ENCODE measurements at places on chromosomes 6 and 20.
A peak's percentile ranks its signal among the peaks of the same experiment; 100 is the strongest.

DNA sequence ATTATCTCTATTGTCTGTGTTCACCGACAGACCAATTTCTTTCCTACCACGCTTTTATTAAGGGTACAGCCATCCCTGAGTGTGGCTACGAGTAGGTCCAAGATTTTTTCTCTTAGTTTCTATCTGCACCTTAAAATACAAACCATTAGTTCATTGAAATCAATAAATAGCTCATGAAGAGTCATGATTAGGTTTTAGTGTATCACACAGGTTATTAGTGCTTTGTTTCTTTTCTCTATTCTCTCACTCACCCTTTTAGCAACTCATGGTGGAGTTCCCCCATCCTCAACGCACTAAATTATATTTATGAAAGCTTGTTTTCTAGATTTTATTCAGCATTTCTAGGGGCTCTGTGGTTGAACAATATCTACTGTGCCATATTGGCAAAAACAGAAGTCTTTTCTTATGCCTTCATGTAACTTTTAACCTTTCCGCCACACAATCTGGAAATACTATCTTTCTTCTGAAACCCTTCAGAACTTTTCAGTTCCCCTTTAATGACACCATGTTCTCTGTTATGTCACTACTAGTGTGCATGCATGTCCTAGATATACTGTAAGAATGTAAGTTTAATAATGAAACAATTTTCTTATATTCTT lies 128.2 kb upstream of the LAMA2 start:
- DNase-seq: no peak

DNA sequence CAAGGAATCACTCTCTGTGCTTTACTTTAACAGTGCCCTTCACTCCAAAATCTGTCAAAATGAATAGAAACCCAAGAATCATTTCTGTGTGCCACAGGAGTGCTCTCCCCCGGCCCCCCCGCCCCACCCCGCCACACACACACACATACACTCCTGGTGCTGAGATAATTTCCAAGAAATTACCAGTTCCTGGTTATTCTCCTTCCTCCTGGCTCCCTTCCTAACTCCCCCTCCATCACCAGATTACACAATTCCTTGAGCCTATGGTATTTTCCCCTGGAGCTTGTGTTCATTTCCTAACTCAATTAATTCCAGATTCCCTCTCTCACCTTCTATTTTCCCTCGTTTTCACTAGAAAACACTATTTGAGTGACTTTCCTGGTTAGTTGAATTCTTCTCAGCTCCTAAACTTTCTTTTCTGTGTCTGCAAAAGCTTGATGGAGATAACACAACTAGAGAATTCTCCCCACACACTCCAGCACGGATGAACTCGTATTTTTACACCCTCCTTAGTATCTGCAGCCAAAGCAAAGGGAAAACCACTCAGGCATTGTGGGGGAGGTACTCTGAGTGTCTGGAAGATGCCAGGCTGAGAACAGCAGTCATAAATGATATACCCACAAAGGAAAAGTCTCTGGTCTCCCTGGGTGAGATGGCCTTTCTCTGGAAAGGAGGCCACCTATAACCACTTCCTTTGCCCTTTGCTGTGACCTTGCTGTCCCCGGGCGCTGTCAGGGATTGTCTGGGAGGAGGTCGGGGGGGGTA lies 1.9 kb upstream of the SLC24A3 start:
- DNase-seq: no peak

GRCh38 chr6:129966125-129966524 lies 52.3 kb upstream of the L3MBTL3 start:
- no peak for DNase-seq

DNA sequence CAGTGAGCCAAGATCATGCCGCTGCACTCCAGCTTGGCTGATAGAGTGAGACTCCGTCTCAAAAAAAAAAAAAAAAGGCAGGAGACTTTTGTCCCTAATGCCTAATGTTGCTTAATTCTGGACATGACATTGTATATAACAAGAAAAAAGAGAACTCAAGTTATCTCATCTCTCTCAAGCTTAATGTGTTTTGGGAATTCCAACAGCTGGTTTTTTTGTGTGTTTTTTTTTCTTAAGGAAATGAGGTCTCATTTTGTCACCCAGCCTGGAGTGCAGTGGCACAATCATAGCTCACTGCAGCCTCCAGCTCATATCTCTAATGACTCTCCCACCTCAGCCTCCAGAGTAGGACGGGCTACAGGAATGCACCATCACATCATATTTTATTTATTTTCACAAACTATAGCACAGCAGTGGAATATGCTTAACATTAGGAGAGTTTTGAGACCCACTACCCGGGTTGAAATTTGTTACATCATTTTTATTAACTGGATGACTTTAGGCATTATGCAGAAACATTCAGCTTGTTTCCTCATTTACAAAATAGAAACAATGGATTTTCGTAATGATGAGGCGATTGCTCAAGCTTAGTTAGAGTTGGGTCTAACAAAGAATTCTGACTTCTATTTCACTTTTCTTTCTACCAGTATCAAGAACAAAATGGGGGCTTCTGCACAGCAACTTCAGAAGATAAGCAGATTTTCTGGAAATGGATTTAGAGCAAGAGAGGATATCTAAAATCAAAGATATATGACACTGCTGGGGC lies 104.1 kb upstream of the BTN3A2 start:
- DNase-seq: no peak

GRCh38 chr6:90230548-90231215 lies 66.0 kb downstream of the BACH2 start:
- DNase-seq: no peak

DNA sequence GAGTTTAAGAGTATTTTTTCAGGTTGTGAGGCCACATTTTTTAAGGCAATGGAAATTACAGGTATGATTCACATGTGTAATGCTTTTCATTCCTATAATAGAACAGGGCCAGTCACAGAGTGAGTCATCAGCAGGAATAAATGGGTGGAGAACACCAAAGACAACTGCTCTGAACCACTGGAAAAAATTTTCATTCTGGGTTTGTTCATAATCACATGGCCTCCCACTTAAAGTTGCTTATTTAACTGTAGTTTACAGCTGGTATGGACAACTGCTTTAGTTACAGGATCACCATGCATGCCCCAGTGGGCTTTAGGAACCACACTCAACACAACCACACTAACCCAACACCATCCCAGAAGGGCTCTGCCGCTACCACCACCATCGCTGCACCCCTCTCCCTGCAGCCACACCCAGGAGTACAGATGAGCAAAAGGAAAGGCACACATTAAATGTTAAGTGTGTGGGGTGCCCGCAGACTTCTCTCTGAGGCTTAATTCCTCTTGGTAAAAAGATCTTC lies 107.0 kb upstream of the DST start:
- peak; percentile 91 for DNase-seq

DNA sequence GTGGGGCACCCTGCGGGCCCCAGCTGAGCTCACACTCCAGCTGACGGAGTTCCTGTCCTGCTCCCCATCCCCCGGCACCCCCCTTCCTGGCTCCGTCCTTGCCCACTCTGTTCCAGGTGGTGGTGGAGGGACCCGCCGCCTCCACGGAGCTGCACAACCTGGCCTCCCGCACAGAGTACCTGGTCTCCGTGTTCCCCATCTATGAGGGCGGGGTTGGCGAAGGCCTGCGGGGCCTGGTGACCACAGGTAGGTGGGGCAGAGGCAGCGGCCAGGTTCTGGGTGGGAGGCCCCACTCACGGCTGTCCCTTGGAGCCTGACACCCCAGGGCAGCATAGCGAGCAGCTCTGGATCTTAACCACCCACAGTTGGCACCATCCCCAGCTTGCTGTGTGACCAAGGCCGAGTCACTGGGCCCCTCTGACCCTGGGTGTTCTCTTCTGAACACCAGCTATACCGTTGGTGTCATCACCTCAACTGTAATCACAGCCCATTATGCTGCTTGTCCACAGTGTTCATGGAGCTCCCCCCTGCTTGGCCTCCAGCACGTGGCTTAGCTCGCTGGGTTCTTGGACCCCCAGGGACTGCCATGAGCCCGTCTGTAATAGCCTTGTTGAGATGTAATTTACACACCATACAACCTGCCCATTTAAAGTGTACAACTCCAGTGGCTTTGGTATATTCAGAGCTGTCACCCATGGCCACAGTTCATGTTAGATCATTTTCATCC lies 17.4 kb downstream of the COL20A1 start:
- DNase-seq: peak; percentile 65

DNA sequence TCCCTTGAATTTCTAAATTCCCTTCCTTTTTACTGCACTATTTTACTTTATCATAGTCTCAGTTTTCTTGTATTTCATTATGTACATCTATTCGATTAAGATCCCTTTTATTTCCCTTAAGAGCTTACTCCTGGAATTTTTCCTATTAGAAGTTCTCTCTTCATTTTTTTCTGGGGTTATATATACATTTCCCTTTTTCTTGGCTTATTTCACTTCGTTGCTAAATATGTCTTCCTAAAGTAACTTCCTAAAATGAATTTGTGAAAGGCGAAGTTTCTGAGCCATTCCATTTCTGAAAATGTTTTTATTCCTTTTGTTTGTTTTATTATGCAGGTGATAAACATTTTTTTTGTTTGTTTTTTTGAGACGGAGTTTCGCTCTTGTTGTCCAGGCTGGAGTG lies 5.9 kb upstream of the CD109 start:
- DNase-seq: no peak

DNA sequence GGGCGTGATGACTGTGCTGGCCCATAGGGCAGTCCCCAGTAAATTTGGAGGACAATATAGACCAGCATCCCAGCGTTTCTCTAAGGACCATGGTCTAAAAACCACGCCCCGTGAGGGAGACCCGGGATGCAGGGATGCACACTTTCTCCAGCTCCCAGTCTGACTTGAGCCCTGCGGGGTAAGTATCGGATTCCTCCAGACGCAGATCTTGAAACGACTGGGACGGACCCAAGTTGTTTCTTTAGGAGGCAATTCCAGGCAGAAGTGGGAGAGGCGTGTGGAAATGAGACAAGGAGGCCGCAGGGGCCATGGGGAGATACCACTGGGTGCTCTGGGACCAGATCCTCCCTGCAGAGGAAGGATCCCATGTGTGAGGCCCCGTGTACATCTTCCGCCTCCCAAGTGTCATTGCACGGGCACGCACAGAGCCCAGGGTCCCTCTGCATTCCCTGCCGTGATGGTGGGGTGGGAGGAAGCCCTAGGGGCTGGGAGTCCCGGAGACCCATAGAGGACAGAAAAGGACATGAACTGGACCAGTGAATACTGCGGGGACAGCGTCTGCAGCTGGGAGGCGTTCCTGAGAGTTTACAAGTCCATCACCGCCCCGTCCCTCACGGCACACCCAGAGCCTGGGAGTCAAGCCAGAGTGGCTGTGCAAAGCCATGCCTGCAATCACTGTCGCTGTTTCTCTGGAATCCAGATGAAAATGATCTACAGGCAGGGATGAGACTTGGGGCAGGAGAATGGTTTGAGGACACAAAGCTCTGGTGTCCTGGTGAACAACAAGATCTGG lies 522.9 kb downstream of the CDH26 start:
- DNase-seq: no peak

- DNase-seq: no peak
Observed at GRCh38 chr6:17552861-17553260, 47.2 kb upstream of the FAM8A1 start.

- peak; percentile 26 for DNase-seq
Observed at GRCh38 chr6:170295510-170296422, 4.9 kb upstream of the DLL1 start.

DNA sequence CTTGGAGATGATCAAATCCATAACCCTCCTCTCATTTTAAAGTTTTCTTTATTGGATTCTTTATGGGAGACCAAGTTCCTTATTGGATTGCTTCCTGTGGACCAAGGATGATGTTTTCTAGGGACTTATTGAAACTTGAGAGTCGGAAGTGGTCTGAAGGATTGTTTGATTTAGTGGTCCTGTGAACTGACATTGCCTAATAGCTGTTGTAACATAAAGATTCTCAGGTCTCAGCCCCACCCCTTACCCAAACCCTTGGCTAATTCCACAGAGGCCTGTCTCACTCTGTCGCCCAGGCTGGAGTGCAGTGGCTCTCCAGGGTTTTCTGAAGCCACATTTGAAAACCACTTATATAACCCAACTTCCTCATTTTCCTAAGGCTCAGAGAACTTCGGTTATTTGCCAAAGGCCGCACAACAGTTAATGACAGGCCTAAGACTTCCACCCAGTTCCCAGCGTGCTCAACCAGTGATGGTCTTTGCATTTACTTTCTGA lies 77.0 kb downstream of the ATXN1 start:
- DNase-seq: peak; percentile 59

DNA sequence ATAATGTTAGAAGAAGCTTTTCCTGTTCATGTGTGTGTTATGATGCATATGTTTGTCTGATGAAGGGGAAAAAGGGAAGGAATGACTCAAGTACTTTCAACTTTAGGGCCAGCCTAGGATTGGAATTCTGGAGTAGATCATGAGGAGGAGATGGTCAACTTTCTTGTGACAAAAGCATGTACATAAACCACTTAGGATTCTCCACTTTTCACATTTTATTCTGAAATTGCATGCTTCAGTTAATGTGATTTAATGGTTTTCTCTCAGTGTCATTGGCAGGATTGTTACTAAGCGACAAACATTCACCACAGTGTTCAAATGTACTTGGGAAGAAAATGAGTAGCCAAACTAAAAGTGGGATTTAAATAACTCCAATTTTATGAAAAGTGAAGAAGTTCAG lies 80.1 kb downstream of the UTRN start:
- DNase-seq: peak; percentile 34

DNA sequence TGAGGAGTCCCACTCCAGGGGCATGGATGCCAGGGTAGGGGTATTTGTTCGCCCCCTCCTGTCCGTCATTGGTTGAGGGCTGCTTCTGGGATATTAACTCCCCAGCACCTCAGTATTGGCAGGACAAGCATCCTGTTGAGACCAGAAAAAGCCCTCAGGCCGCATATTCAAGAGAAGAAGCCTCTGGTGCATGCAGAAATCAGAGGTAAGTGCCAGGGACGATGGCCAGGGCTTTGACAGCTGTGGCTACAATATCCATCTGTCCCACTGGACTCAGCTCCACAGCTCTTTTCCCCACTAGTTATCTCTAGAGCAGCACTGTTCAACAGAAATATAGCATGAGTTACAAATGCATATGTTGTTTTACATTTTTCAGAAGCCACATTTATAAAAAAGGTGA lies 651.3 kb downstream of the KIF16B start:
- no peak for DNase-seq

- DNase-seq: no peak
Observed at GRCh38 chr20:20668639-20669038, 43.8 kb downstream of the RALGAPA2 start.

DNA sequence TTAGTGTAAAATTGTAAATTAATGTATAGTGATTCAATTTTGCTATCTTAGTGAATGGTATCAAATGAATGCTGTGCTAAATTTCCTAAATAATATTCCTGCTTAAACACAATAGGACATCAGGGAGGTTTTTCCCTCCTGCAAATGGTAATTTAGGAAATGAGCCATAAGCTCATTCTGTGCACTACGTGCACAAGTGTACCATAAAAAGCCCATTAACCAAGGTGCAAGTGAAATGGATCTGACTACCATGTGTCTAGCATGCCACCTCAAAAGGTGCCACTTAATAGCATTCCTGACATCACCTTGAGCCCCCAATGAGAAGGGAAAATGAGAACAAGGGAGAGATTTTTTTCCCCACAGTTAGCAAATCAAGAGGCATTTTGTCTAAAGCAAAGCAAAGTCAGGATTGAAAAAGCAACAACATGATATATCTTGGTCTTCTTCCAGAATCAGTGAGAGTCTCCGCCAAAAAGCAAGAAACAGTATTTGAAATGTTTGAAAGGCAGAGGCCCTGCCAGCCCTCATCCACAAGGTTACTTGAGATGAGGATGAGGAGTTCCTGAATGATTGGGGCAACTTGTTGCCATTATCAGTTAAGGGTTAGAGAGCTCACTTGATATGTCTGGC lies 334.2 kb upstream of the RSPO3 start:
- no peak for DNase-seq

GRCh38 chr6:38279423-38279822 lies 360.3 kb downstream of the BTBD9 start:
- DNase-seq: no peak

All from kidney tubule cell (primary cell).